ENCODE measurements at places on chromosomes 11 and 22.

GRCh38 chr11:93646399-93646798 is 15.1 kb upstream of the CEP295 start:
- DNase-seq: no peak

DNA sequence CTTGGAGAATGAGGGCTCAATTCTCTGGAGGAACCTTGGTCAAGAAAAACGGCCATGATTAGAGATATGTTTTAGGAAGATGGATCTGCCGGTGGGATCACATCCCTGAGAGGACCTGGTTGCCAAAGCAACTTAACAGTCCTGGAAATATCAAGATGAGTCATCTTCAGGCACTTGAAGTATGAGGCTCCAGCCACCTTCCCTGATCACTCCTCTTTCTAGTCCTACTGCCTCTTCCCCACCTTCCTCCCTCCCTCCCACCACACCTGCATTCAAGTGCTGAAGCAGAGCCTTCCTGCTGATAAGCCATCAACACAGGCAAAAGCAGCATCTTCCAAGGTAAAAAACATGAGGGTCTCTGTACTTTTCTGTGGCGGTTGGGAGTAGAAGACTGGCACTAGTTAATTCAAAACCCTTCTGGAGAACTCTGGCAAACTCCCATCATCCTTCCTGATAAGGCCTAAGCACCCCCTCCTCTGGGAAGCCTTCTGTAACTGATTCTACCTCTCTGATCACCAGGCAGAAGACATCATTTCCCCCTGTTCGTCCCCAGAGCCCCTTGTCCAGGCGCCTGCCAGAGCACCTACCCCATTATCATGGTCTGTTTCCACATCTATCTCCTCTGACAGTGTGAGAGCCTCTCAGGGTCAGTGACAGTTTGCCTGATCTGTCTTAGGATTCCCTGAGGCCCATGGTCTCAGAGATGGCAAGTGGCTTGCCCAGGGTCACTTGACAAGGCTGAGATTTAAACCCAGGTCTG is 79.8 kb downstream of the CLPB start:
- peak; percentile 10 for DNase-seq

GRCh38 chr11:1301220-1302000 is 8.0 kb downstream of the TOLLIP start:
- no peak for DNase-seq

- no peak for DNase-seq
Measured at GRCh38 chr11:12399355-12399754, 22.0 kb downstream of the PARVA start.

GRCh38 chr22:49748514-49748913 is 79.2 kb downstream of the BRD1 start:
- DNase-seq: no peak

DNA sequence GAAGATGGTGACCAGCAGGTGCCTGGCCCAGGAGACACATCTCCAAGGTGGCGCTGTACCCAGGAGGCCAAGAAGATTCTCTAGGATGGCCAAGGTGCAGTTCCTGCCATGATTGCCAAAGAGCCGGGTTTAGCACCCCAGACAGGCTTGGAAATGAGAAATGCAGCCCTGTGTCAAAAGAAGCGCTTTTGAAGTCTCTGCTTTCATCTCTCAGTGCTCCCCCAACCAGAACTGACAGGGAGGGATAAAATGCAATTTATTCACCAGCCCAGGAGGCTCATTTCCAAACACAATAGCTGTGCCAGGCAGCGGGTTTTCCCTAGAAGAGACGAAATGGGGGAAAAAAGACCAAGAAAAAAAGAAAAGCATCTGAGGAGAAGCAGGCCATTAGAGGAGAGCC is 195.9 kb upstream of the NCAM1 start:
- DNase-seq: no peak

GRCh38 chr11:125201525-125202141 is 37.1 kb downstream of the PKNOX2 start:
- no peak for DNase-seq

DNA sequence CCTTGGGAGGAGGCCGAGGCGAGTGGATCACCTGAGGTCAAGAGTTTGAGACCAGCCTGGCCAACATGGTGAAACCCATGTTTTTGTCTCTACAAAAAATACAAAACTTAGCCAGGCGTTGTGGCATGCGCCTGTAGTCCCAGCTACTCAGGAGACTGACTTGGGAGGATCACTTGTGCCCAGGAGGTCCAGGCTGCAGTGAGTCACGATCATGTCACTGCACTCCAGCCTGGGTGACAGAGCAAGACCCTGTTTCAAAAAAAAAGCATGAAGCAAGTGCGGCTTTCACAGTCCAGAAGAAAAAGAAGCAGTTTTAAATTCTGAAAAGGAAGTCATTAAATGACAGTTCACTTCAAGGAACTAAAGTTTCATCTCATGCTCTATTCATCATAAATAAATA is 7.1 kb upstream of the LTO1 start:
- DNase-seq: no peak

DNA sequence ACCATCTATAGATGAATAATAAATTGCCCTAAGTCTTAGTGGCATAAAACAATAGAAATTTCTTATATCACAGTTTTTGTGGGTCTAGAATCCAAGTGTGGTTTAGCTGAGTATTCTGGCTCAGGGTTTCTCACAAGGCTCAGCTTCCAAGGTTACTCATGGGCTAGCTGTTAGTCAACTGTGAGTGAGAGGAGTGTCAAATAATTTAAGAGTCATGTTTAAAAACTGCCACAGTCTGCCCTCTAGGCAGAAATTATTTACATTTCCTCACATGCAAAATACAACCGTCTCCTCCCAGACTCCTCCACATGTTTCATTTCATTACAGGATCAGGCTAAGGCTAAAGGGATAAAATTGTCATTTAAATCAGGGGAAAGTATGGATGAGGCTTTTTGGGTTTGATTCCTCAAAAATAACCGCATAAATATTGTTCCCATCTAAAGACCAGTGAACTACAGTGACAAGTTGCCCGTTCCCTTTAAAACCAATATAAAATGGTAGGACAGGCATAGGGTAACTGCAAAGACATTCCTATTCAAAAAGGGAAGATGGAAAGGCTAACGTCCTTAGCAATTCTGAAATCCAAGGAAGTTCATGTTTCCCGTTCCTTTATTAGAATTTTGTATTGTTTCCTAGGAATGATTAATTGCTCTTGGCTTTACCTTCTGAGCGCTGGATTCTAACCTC is 324.3 kb downstream of the DYNC2H1 start:
- DNase-seq: peak; percentile 74

DNA sequence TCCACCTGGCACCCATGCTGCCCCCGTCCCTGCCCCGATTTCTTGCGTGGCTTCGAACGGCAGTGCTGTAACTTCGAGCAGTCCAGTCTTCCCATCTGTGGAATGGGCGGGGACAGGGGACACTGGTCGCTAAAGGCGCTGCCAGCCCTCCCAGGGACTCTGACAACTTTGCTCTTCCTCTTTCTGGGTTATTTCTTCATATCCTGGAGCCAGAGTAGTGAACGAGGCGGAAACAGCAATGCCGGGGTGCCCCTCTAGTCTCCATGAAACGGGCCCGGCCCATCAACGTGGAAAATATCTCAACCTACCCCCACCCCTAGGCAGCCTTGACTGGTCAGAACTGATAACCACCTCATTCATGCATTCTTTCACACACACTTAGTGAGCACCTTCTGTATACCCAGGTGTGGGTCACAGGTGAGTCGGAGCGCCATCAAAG is 42.8 kb downstream of the TRIOBP start:
- DNase-seq: no peak

- no peak for DNase-seq
Measured at GRCh38 chr11:44950031-44950624, 555 bp downstream of the TP53I11 start.

- DNase-seq: peak; percentile 7
Measured at GRCh38 chr11:48307760-48308386, 1.9 kb downstream of the OR4S1 start.

DNA sequence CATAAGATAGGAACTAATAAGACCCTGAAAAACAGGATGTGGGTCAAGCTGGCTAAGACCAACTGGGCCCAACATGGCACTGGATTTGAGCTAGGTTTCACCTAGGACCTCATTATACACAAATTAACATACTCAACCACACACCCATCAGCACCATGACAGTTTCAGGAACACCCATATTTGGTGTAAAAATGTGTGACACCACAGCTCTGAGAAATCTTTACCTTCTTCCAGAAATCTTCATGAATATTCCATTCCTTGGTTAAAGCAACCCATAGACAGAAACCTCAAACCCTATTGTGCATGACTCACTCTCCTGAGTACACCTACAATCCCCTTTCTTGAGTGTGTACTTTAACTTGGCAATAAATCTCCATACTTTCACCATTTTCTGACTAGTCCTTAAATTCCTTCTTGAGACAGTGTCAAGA is 378.8 kb downstream of the DYNC2H1 start:
- peak; percentile 53 for DNase-seq

DNA sequence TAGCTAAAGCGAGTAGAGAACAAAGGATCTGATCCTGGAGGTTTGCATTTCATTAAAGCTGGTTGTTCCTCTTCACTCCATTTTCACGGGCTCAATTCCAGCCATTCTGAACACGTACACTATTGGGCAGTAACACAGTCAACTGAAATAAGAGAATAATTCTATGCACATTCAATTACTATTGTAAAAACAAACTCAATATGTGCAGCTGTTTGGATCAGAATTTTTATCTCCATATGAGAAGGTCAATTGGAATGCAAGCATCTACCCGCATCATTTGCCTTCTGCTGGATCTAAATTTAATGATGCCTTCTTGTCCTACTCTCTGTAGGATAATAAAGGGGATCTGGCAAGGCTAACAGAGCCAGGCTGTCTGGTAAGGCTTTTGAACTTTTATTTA is 562.8 kb upstream of the CCDC179 start:
- DNase-seq: peak; percentile 22

- DNase-seq: no peak
Measured at GRCh38 chr11:99814738-99815137, 794.0 kb downstream of the CNTN5 start.

Data from astrocyte of the spinal cord (primary cell).